ENCODE measurements at places on chromosomes 3 and 15.

DNA sequence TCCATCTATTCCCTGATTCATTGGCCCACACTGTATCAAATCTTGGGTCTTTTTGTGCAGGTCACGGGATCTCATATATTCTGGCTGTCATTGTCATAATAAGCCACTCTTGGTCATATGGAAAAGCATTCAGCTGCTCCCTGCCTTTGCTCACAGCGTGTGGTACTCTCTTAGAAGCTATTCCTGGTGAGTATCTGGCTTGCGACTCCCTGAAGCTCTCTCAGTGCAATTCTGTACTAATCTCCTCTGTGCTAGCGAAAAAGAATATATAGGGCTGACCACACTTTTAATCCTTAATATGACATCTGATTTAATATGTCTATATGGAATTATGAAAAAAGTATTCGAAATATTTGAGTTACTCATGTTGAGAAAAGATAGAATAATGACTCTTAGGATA, 440.8 kb upstream of the GBE1 start:
- no peak for DNase-seq

- no peak for DNase-seq
Observed at GRCh38 chr3:13483988-13484695, 4.0 kb downstream of the HDAC11 start.

DNA sequence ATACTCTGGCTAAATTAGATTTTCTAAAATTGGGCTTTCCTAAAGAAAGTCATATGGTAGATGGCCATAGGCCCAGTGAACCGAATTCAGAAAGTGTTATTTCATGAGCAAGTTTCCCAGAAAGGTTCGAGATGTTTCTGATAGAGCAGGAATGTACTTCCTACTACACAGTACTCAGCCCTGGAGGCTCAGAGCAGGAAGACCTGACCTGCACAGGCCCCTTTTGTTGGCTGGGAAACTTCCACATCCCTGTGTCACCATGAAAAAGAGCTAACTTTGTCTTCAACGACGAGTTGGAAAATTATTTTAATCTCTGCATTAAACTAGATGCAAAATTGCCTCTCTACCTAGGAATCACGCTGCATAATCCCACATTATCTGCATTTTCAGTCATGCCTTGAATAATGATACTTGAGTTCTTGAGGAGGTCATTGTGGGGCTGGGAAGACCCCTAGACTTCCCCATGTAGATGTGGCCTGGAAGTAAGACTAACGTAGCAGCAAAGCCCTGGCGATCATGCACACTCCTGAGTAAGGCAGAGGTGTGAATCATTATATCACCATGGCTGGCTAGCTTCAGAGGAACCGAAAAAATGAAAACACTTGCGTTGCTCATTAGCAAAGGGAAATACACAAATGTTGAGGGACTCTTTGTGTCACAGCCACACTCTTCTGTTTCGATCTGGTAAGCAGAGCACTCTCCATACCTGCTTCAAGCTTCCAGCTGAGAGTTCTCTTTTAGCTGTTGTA, 47.1 kb downstream of the CMTM7 start:
- DNase-seq: no peak

GRCh38 chr3:12663936-12664908, at the start of gene RAF1:
TSS of gene RAF1 (minus strand) at chr3:12664117. CDS start at chr3:12618721, 45,396 bp downstream.
- peak; percentile 92 for DNase-seq

- no peak for DNase-seq
Observed at GRCh38 chr15:38651328-38652038, 86.9 kb upstream of the RASGRP1 start.

GRCh38 chr3:150005243-150006112, 34.8 kb upstream of the PFN2 start:
- no peak for DNase-seq

Measured in NCI-H510A (cell line).